ENCODE measurements at places on chromosomes 5 and 9. TPM values are rescaled to one million over a fixed set of nuclear protein-coding genes. Genes with fewer than 3 reads are reported as not detected.

TBCA gene
- 161 TPM for total RNA-seq

MAP1B gene
- 133 TPM for total RNA-seq

DNM1 gene
- total RNA-seq: 4.2 TPM

P4HA2 gene
- total RNA-seq: 56.0 TPM

PCDHAC2 gene
- total RNA-seq: 1.5 TPM

RASGRF2 gene
- 4.7 TPM for total RNA-seq

CCDC183 gene
- 0.82 TPM for total RNA-seq

BTNL9 gene
- 26.3 TPM for total RNA-seq

AGXT2 gene
- not detected for total RNA-seq

PDE4D gene
- 37.5 TPM for total RNA-seq

DNA sequence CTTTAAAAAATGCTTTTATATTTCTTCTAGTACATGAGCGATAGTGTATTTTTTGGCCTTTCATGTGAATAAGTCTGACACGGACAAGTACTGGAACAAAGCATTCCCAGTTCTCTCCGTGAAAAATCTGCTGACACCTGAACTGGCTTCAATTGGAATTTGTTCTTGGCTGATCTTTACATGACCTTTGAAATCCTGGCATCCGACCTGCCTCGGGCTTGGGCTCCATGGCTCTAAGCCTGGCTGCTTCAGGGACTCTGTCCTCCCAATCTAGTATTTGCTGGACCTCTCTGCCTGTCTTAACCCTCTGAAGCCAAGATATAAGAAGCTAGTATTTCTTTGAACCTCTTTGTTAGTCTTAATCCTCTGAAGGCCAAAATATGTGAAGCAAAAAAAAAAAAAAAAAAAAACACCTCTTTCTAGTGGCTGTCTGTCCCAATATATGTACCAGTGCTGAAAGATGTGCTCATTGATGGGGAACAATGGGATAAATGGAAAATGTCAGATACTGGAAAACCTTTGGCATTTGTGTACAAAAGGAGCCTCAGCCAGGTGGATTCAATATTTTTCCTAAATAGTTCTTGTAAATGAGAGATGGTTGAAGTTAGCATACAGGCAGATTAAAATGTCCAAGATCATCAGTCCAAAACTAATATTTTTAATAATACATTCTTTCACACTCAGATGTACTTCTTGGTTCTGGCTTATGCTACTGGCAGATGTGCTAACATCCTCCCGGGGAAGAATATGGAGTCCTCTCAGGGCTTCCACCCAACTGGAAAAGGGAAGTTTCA is 470.6 kb downstream of the TUSC1 start:
- DNase-seq: peak; percentile 11

DNA sequence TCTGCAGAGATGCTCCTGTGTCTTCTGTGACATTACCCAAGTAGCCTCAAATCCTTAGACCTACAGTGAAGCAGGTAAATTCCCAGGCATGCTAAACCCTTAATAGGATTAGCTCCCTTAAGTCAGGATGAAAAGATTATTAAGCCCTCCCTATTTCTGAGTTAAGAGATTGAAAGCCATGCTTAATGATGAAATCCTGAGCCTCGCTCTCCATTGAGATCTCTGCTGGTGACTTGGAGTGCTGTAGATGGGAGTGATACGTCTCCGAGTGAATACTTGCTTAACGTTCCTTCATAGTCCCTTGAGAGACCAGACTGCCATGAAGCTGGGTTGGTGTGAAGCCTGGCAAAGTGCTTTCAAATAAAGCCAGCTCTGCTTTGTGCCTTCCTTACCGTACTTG is 34.2 kb downstream of the AOPEP start:
- DNase-seq: no peak

- DNase-seq: no peak
Observed at GRCh38 chr5:42491699-42492098, 68.5 kb downstream of the GHR start.

- DNase-seq: no peak
Observed at GRCh38 chr5:164358531-164359259, 853.3 kb downstream of the MAT2B start.

- peak; percentile 53 for DNase-seq
Observed at GRCh38 chr9:68844631-68845612, 139.9 kb downstream of the PIP5K1B start.

DNA sequence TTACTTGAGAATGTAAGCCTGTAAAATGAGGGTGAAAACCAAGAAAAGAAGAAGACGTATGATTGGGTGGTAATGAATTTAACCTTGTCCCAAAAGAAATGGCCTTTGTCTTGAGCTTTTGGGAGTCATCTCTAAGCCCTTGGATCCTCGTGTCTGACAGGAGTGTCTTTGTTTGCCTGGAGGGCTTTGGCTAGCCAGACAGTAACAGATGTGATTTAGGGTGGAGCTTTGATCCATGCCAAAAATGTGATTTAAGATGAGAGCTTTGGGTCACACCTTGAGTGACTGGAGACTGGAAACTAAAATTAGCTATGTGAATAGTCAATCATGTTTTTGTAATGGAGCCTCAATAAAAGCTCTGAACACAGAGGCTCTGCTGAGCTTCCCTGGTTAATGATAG is 25.9 kb upstream of the ZFAND5 start:
- no peak for DNase-seq

DNA sequence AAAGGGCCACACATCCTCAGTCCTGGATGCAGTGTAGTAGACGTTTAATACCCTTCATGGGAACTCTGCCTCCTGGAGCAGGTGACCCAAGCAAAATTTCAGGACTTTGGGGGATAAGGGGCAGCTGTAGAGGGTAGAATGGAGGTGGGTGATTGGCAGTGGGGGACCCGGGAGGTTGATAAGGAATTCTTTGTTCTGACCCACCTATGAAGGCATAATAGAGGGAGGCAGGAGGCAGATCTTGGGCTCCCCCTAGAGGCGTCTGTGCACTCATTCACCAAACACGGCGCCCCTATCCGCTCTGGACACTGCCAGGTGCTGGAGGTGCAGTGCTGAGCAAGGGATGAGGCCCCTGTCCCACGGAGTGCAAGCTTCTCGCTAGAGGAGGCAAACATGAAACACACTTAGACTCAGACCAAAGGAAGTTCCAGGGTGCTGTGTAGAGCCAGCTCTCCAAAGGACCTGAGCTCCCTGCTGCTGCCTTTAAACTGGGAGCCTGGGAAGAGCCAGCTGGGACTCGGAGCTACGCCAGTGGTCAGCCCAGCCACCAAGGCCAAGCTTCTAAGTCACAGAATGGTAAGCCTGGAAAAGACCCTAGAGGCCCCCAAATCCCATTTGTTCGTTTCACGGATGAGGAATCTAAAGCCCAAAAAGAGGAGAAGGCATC is 7.7 kb downstream of the IL17B start:
- peak; percentile 69 for DNase-seq

GRCh38 chr5:32099486-32100035 is 74.6 kb downstream of the GOLPH3 start:
- DNase-seq: no peak

GRCh38 chr5:32501071-32502002 is 56.8 kb upstream of the ZFR start:
- DNase-seq: no peak

DNA sequence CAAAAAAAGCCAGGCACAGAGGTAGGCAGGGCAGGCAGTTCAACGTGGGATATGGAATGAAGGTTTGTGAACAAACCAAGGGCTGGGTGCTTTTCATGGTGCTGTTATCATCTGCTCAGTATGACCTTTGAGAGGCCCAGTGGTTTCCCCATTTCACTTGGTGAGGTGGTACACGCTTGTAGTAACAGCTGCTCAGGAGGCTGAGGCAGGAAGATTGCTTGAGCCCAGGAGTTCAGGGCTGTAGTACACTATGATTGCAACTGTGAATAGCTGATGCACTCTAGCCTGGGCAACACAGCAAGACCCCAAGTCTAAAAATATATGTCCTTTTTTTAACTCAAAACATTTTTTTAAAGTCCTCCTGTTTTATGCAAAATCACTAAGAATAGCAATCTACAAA is 174.8 kb downstream of the ENC1 start:
- DNase-seq: no peak

DNA sequence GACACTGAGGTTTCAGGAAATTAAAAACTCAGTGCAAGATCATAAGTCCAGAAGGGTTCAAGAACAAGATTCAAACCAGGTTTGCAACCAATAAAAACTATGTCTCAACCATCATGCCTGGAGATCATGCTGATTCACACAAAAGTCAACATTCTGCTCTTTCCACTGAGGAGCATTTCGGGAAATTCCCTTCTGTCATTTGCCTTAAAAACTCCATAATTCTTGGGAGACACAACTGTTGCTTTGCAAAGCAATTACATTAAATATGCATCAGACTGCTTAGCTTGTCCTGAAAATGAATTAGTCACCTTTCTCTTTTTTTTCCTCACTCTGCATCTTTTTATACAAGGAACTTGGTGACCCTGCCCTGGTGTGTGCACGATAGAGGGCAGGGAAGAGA is 275.9 kb upstream of the ZNF462 start:
- no peak for DNase-seq

GRCh38 chr9:114288193-114289091 is 34.5 kb upstream of the ORM1 start:
- no peak for DNase-seq

DNA sequence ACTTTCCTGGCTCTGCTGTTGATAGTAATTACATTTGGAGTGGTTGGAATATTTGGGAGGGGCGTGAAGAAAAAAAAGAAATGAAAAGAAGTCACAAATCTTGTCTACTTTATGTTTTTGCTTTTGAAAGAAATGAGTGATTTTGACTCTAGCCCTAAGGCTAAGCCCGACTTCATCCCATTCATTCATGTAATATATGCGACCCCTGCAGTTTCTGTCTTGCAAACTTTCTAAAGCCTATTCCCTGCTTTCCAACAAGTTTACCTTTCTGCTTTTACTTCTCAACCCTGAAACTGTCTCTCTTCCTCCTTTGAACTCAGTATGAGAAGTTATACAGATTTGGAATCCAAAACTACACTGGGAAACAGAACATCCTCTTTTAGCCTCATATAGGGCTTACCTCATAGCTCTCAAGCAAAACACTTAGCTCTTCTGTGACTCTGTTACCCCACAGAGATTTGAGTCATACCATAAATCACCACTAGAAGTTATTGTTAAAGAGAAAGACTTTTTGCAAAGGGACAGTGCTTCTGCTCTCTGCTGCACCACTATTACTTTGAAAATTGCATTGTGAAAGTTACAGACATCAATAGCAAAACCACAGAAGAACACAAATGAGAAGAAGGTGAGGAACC is 1.6 kb downstream of the CFAP95 start:
- no peak for DNase-seq

DNA sequence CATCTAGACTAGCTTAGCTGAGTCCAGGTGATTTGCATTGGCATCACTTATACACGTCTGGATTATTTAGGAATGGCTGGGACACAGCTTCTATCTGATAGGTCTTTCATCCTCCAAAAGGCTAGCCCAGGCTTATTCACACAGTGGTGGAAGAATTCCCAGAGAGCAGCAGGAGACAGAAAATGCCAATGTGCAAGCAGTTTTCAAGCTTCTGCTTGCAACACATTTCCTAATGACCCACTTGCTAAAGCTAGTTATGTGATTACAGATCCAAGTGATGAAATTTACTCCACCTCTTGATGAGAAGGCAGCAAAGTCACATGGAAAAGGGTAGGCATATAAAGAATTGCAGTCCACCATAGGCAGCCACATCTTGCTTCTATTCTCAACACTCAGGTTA is 44.2 kb upstream of the MAST4 start:
- no peak for DNase-seq

- DNase-seq: no peak
Observed at GRCh38 chr5:64519263-64519662, 13.4 kb downstream of the RGS7BP start.

DNA sequence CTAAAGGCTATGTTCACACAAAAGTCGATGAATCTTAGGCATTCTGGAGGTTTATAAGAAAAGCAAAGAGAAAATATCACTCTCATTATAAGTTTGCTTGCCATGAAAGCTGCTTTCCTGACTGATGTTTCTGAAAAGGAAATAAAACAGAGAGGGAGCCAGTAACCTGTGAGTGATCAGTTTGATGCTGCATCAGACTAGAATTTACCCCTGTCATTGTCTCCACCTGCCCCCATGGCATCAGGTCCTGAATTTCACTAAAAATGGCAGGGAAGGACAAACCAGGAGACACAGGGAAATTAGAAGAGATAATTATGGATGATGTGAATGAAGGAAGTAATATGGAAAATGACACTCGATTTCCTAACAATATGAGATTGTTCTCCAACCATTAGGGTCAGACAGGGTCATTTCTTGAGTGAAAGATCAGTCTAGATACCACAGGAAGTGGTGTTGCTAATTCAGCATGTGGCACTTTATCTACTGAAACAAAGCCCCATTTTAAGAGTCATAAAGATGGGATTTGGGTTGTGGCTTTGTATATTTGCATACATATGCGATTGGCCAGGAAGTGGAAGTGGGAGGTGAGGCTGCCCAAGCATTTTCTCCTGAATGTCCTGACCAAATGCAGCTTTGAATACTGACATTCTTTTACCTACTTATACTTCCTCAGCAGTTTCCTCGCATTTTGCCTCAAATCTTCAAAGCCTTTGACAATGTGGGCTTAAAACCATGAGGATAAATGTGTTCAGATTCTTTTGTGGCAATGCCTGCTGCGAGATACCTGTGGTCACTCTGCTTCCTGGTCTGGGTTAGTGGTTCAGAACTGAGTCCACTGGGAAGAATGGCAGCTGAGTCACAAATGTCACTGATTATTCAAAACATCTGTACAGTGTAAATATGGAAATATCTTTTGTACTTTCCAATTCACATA is 29.7 kb downstream of the MEGF10 start:
- no peak for DNase-seq

GRCh38 chr5:119343766-119344165 is 12.1 kb upstream of the TNFAIP8 start:
- no peak for DNase-seq

DNA sequence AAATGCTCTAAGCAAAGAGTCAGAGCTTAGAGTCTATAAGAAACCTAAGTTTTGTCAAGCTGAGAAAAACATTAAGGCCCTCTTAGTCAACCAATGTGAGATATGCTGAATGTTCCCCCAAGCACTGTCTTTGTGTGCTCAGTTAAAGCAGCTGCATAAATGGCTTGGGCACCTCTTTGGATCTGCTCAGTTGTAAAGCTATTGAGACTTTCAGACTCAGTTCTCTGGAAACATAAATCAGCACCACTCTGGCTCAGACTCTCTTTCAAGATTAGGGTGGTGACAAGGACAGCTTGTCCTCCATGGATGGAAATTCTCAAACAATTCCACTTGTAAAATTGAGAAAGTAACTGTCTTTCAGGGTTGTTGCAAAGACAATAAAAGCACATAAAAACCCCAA is 807.9 kb downstream of the PRELID2 start:
- no peak for DNase-seq

All from heart right ventricle (tissue), 16 donors.